ENCODE measurements at places on chromosomes 16 and 17.
A peak's percentile ranks its signal among the peaks of the same experiment; 100 is the strongest.

DNA sequence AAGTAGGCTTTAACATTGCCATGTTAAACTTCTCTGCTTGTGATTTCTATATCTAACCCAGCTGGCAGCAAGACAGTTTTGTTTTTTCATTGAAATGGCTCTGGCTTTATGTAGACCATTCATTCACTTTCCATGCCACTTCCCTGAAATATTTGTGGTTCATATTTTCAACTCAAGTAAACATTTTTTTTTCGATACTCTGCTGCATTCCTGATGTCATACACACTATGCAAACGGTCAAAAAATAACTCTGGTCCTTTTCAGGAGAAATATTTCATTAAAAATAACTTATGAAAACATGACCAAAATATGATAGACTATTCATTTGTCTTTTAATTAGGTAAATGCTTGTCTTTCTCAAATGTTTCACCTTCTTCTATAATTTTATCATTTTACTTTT lies 116.3 kb downstream of the USP22 start:
- DNase-seq: no peak

- no peak for DNase-seq
Measured at GRCh38 chr17:81958633-81959342, 2.2 kb downstream of the NOTUM start.

- no peak for DNase-seq
Measured at GRCh38 chr16:81694494-81695280, 84.4 kb upstream of the PLCG2 start.

GRCh38 chr16:31072540-31073141 lies 1.4 kb downstream of the ZNF668 start:
- DNase-seq: peak; percentile 63

DNA sequence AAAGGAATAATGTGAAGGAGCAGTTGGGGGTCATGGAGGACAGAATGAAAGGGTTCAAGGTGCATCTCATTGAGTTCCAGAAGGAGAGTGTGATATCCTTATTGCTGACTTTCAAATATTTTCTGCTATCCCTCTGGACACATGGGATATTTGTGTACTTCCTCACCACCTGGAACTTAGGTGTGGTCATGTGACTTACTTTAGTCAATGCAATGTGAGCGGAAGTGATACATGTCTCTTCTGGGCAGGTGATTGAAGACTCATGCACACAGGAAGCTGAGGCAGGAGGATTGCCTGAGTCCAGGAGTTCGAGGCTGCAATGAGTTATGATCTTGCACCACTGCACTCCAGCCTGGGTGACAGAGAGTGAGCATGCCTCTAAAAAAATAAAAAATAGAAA lies 36.7 kb upstream of the TANC2 start:
- DNase-seq: no peak

- DNase-seq: no peak
Measured at GRCh38 chr16:74679983-74680382, 13.3 kb upstream of the RFWD3 start.

DNA sequence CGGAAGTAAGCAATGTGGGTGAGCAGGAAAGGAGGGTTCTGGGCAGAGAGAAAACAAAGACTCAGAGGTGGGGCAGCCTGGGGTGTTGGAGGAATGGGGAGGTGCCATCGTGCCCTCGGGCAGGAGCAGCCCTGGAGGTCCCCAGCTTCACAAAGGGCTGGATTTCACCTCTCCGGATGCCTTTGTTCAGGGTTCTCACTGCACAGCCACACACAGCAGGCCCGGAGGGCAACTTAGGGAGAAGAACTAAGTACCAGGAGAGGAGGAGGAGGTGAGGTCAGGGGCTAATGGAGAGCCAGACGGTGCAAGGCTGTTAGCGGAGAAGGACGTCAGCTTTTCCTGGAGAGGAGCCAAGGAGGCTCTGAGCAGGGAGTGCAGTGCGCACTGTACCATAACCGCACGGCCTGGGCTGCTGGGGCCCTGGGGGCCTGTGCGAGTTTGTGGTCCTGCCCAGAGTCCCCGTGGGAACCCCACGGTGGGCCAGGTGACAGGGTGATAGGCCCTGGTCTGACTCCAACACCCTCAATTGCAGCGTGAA lies 9.3 kb downstream of the ARRB2 start:
- no peak for DNase-seq

DNA sequence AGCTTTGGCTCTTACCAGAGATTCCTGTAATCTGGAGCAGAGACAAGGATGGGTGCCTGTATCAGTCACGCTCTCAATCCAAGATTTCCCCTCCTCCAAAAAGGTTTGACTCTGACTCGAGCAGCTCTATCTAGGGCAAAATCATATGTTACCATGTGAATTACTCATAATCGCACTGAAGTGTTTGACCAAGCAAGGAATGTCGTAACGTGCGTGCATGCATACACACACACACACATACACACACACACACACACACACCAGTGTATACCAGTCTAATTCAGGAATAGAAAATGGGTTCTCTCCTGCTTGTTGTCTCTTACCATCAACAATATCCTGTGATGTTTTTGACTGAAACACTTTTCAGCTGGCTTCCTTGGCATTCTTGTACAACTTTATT lies 835.1 kb downstream of the KCNJ2 start:
- no peak for DNase-seq

DNA sequence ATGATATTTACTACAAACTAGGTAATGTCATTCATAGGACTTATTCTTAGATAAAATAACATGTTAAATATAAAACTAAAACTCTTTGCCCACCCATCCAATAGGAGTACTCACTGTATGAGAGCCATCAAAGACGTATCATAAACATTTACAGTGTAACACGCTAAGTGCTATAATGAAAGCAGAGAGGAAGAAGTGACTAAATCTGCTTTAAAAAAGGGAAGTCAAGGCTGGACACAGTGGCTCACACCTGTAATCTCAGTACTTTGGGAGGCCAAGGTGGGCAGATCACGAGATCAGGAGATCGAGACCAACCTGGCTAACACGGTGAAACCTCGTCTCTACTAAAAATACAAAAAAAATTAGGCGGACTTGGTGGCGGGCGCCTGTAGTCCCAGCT lies 32.4 kb downstream of the SPAG9 start:
- no peak for DNase-seq

- DNase-seq: peak; percentile 12
Measured at GRCh38 chr16:52069866-52070265, 477.1 kb downstream of the TOX3 start.

GRCh38 chr16:56174411-56174810 lies 16.9 kb upstream of the GNAO1 start:
- no peak for DNase-seq

DNA sequence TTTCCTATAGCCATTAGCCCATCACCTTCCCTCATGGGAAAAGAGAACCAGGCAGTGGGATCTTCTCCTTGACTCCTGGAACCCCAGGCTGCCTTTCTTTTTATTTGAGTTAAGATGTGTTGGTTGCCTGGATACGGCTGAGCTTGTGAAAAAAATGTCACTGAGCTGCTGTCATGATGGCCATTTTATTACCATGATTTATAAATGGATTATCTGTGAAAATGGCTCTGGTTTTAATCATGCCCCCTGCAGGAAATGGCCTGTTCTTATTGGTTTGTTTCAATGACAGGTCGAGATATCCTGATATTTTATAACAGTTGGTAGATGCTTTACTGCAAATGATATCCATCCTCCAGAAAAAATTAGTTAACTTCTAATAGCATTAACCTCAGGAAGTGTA lies 640.4 kb downstream of the CDH11 start:
- no peak for DNase-seq

DNA sequence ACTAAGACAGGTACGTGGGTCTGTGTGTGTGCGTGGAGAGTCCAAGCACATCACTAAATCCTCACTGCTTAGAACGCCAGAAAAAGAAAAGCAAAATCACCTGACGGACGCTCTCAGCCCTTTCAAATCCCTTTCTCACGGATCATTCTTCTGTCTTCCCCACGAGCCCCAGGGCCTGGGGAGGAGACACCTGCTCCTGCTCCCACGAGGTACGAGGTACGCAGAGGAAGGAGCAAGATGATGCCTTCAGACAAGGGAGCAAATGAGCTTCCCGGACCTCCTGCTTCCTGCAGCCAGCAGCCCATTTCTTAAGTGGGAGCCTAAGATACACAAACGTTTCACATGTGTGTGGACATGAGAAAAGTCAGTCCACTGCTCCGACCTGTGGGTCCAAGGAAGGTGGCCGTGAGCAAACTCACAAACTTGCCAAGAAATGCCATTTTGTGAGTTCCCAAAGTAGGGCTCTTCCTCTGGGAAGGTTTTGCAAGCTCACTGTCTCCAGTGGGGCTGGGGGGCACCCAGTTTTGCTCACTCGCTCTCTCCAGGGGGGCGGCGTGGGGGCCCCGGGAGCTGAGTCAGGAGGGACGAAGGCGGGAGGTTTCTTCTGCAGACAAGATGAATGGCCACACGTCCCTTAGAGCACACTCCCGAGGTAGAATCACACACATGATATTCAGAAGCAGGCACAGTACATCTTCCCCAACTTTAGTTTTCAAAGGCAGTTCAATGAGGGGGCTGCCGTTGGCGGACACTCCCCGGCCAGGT lies 68.1 kb downstream of the MRM3 start:
- DNase-seq: no peak
